Suprapubic skin (tissue), 4 donors: ENCODE measurements at places on chromosomes 13 and 19.

DNA sequence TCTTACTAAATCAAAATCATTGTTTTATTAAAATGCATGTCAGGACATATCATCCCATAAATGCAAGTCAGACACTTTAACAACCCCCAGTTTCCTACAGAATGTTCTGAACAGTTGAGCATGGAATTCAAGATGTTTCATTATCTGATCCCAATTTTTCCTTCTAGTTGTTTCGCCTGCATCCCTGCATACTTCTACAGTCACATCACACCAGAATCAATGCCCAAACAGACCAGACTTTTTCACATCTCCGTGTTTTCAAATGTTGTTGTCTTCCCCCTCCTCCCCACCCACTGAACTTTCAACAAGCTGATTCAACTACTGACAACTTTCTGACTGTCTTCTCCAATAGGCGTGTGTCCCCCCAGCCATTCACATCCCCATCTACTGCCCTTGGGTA is 48.6 kb downstream of the LHFPL6 start:
- H3K4me1 ChIP-seq: no peaks in the 10 kb centered on the region
- no peaks in the 10 kb centered on the region for H3K27me3 ChIP-seq
- no peak overlapping the region for H3K4me3 ChIP-seq
- H3K27ac ChIP-seq: no peak overlapping the region

DNA sequence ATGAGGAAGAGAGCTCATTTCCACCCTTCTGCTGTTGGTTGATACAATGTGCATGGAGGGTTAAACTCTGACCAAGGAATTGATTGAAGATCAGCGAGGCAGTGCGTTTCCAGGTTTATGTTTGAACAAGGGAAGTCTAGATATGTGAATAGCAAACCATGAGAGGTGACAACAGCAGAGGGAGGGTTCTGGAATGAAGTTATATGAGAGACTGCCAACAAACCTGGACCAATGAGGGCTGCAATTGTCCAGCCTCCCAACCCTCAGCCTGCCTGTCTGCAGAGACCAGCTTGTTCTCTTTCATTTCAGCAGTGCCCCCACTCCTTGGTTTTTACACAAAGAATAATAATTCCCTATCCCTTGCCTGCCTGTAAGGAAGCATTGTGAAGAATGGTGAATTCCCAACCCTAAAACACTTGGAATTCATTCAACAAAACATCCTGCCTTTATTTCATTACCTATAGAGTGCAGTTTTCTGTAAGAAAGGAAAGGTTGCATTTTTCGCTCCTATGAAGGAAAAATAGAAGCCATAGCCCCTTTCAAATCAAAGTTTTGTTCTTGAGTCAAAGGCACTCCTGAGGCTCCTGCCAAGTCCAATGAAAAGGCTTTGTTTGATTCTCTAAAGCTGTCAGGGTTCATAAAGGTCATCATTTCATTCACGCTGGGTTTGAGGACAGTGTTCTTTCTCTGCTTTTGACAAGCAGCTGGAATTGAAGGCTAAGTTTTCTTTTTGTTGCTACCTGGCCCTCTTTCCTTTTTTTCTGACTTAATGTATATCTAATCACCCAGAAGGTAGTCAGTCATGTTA is 53.6 kb upstream of the ABCC4 start:
- no peaks in the 10 kb centered on the region for H3K36me3 ChIP-seq
- no peak overlapping the region for H3K27ac ChIP-seq
- H3K4me3 ChIP-seq: no peak overlapping the region
- H3K4me1 ChIP-seq: no peaks in the 10 kb centered on the region
- no peaks in the 10 kb centered on the region for H3K27me3 ChIP-seq
- DNase-seq: no peak

DNA sequence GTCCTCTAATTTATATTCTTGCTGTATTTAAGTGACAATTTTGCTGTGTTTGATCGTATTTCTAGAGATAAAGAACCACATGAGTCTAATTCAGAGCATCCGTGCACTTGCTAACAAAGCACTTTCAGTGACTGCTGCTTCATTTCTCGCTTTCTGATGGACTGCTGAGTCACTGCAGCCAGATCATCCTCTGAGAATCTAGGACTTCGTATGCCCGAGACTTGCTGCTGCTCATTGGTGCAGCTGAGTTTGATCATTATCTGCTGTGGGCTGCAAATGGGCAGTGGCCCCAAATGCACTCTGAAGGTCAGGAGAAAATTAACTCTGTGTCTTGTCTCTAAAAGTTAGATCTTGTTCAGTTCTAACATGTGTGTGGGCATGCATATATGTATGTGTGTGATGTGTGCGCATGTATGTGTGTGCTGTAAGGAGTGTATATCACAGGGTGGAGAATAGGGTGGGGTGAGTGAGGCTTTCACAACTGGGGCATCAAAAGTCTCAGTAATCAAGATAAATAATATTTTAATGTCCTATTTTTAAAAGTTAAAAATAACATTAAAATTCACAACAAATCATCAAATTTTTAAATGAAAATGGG is 342.6 kb downstream of the MTUS2 start:
- H3K4me1 ChIP-seq: no peaks in the 10 kb centered on the region
- H3K27me3 ChIP-seq: no peaks in the 10 kb centered on the region
- H3K4me3 ChIP-seq: no peak overlapping the region
- DNase-seq: no peak
- H3K36me3 ChIP-seq: no peaks in the 10 kb centered on the region

DNA sequence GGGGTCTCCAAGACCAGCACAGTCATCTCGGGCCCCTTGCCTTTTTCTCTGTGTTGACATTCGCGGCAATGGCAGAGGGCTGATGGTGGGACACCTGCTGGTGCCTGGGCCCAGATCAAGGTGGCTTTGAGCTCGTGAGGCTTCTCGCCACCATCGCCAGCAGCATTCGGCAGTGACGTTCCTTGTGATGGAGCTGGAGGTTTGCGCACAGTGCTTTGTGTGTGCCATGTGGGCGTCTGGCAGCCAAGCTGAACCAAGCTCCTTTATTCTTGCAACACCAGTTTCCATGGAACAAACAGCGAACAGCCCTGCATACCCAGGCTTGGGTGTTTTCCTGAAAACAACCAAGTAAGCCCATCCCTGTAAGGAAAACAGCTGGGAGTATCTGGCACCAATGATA is 9.1 kb upstream of the TMEM255B start:
- H3K4me3 ChIP-seq: no peak overlapping the region
- H3K36me3 ChIP-seq: no peaks in the 10 kb centered on the region
- no peak for DNase-seq
- H3K27me3 ChIP-seq: no peaks in the 10 kb centered on the region
- H3K27ac ChIP-seq: no peak overlapping the region

DNA sequence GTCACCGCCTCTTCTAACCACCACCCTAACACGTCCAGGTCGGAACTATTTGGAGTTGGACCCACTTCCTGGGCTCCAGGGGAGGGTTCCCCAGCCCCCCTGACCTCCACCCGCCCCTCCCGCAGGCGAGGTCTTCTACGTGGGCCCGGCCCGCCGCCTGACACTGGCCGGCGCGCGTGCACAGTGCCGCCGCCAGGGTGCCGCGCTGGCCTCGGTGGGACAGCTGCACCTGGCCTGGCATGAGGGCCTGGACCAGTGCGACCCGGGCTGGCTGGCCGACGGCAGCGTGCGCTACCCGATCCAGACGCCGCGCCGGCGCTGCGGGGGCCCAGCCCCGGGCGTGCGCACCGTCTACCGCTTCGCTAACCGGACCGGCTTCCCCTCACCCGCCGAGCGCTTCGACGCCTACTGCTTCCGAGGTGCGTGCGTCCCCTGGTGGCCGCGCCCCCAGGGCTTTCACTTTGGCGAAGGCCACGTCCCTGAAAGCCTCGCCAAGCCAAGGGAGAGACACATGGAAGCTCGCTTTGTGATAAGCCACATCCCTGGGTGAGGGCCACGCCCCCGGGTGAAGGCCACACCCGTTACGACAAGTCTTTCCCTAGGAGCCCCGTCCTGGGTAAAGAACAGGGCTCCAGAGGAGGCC is 13.2 kb downstream of the NCAN start:
- H3K4me1 ChIP-seq: peaks cover 14% of the 10 kb centered on the region
- peak overlapping the region; percentile 52 for H3K4me3 ChIP-seq
- no peak for DNase-seq
- no peaks in the 10 kb centered on the region for H3K36me3 ChIP-seq
- peaks cover 59% of the 10 kb centered on the region for H3K27me3 ChIP-seq

GRCh38 chr19:12788682-12789097 is 2.6 kb upstream of the JUNB start:
- no peak for DNase-seq
- peaks cover 69% of the 10 kb centered on the region for H3K4me1 ChIP-seq
- H3K36me3 ChIP-seq: no peaks in the 10 kb centered on the region
- H3K4me3 ChIP-seq: peak overlapping the region; percentile 88
- no peaks in the 10 kb centered on the region for H3K27me3 ChIP-seq

DNA sequence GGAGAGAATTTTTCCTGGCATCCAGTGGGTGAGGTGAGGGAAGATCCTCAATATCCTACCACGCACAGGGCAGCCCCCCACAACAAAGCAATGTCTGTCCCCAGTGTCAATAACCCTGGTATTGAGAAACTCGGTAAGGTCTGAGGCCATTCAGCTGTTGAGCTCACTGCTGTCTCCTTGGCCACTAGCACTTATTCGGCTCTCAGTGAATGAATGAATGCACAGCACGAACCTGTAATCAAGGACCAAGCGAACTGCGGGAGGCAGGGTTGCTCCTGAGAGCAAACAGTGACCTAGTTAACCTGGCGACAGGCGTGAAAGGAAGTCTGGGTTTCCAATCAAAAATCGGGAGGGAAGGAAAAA is 640 bp downstream of the ZSCAN5A start:
- H3K4me1 ChIP-seq: peaks cover 19% of the 10 kb centered on the region
- peak overlapping the region; percentile 97 for H3K27ac ChIP-seq
- H3K36me3 ChIP-seq: no peaks in the 10 kb centered on the region
- H3K4me3 ChIP-seq: peak overlapping the region; percentile 73

GRCh38 chr13:51057906-51058305 is 53.2 kb downstream of the C13orf42 start:
- no peaks in the 10 kb centered on the region for H3K27me3 ChIP-seq
- H3K27ac ChIP-seq: no peak overlapping the region
- no peaks in the 10 kb centered on the region for H3K4me1 ChIP-seq
- no peak overlapping the region for H3K4me3 ChIP-seq

DNA sequence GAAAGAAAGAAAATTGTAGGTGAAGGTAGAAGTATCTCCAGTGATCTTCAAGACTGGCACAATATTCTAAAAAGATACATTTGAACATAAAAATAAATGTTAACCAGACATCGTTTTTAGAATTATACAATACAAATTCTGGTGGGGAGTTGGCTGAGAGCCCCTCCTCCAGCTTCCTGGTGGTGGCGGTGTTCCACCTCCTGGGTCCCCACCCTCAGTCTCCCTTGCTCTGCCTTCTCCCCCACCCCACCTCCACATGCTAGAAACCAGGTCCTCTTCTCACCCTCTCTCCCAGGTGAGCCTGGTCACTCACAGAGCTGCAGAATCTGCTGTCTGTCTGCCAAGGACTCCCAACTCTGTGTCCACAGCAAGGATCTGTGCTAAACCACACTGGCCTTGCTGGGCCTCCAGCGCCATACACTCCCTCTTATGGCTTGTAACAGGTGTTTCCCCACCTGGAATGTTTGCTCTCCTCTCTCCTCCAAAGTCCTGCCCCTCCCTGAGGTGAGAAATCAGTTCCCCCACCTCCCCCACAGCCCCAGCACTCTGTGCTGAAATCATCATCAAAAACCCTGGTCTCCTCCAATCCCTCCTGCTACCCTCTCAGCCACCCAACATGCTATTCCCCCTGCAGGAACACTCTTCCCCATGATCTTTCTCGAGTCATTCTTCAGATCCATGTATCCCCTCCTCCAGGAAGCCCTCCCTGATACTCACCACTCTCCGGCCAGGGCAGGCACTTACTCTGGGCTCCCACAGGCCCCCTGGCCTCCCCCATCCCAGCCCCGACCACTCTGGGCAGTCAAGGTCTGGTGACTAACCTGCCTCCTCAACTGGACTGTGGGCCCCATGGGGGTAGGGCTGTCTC is 20.5 kb upstream of the CYP2S1 start:
- H3K27me3 ChIP-seq: no peaks in the 10 kb centered on the region
- peaks cover 25% of the 10 kb centered on the region for H3K4me1 ChIP-seq
- H3K27ac ChIP-seq: no peak overlapping the region
- DNase-seq: no peak
- no peak overlapping the region for H3K4me3 ChIP-seq

GRCh38 chr13:29849071-29849631 is 1.3 kb downstream of the UBL3 start:
- no peak for DNase-seq
- H3K27ac ChIP-seq: peak overlapping the region; percentile 98
- H3K4me1 ChIP-seq: peaks cover 32% of the 10 kb centered on the region

DNA sequence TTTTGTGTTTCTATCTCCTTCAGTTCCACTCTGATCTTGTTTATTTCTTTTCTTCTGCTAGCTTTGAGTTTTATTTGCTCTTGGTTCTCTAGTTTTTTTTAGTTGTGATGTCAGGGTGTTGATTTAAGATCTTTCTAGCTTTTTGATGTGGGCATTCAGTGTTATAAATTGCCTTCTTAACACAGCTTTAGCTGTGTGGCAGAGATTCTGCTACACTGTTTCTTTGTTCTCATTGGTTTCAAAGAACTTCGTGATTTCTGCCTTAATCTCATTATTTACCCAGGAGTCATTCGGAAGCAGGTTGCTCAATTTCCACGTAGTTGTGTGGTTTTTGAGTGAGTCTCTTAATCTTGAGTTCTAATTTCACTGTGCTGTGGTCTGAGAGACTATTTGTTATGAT is 251.7 kb upstream of the HTR2A start:
- H3K27me3 ChIP-seq: no peaks in the 10 kb centered on the region
- H3K27ac ChIP-seq: no peak overlapping the region
- no peak for DNase-seq
- H3K36me3 ChIP-seq: no peaks in the 10 kb centered on the region
- no peak overlapping the region for H3K4me3 ChIP-seq

DNA sequence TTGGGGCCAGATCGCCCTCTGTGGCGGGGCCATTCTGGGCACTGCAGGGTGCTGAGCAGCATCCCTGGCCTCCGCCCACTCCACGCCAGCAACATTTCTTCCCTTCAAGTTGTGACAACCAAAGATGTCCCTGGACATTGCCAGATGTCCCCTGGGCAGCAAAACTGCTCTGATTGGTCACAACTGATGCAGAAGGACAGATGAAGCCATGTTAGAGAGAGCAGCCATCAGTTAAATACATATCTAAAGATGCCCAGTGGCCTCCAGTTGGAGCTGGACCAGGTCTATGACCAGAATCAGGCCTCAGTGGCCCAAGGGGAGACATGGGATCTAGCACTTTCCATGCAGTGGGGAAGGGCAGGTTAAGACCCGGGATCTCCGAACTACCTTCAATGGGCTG is 125.7 kb downstream of the PTPRS start:
- DNase-seq: no peak
- no peak overlapping the region for H3K4me3 ChIP-seq
- H3K27me3 ChIP-seq: no peaks in the 10 kb centered on the region
- H3K27ac ChIP-seq: no peak overlapping the region
- H3K36me3 ChIP-seq: peaks cover 100% of the 10 kb centered on the region

GRCh38 chr19:10808937-10809649 is 26.9 kb downstream of the TMED1 start:
- DNase-seq: no peak
- H3K27me3 ChIP-seq: no peaks in the 10 kb centered on the region
- H3K4me3 ChIP-seq: no peak overlapping the region
- H3K36me3 ChIP-seq: peaks cover 85% of the 10 kb centered on the region
- H3K27ac ChIP-seq: no peak overlapping the region

- DNase-seq: no peak
- no peak overlapping the region for H3K27ac ChIP-seq
Measured at GRCh38 chr13:84290386-84290785, 408.1 kb upstream of the SLITRK1 start.
